ENCODE measurements at places on chromosomes 6 and 20.
A peak's percentile ranks its signal among the peaks of the same experiment; 100 is the strongest.

DNA sequence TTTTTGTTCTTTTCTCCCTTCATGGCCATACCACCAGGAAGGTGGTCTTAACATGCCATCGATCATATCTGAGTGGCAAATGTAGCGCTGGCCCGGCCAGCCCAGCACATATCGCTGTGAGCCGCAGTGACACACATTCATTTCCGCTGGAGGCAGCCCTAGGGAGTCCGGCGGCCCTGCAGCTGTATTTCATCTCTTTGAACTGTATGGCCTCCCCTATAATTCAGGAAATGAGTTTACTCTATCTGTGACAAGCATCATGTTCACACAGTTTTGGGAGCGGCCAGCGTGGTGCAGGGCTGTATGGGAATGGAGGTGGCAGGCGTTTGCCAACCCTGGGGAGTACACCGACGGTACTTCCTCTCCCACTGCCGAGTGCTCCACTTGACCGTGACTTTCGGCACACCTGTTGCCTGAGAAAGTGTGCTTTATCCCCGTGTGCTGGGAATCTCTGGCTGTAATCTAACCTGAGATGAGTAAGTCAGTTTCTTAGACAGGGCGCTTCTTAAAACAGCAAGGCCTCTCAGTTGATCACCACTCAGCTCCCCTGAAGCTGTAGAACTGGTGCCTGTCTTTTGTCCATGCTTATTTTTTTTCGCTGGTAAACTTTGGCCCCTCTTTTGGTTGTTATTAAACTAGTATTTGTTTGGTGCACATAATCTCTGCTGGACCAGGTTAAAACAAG is 257.1 kb upstream of the TAB2 start:
- no peak for DNase-seq

GRCh38 chr6:37659561-37659960 is 38.1 kb downstream of the MDGA1 start:
- no peak for DNase-seq

DNA sequence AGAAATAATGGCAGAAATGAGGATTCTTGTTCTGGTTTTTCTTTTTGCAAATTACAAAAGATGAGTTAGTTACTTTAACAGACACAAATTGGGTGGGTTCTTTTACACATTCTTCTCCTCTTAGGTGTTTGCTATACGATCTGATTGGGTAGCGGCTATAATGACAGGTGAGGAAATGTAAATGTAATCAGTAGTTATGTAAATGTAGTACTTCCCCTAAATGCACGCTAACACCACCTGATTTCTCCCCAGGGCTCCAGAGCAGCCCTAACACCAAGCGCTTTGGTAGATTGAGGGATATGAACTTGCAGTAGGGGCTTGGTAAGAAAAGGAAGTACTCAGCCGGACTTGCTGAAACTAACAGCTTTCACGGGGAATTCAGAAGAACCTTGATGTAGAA is 499.4 kb upstream of the NOX3 start:
- DNase-seq: no peak

DNA sequence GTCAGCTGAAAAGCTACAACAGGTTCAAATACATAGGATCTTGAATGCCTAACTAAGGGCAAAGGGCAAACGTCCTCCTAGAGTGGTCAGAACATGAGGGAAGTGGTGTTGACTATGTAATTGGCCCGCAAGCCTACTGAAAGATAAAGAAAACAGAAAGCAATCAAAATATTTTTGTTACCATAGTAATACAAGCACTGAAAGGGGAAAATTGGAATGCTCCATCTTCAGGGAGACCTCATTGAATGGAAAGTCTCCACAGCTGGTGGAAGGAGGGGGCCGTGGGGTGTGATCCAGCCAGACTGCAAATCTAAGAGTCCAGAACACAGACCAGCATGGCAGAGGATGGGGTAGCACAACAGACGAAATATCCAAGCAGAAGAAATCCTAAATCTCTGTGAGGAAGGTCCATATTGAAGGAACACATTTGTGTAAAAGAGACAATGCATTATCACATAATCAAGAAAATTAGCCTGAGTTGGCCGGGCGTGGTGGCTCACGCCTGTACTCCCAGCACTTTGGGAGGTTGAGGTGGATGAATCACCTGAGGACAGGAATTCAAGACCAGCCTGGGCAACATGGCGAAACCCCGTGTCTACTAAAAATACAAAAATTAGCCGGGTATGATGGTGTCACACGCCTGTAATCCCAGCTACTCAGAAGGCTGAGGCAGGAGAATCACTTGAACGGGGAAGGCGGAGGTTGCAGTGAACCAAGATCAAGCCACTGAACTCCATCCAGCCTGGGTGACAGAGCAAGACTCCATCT is 39.5 kb downstream of the MTFR2 start:
- no peak for DNase-seq

DNA sequence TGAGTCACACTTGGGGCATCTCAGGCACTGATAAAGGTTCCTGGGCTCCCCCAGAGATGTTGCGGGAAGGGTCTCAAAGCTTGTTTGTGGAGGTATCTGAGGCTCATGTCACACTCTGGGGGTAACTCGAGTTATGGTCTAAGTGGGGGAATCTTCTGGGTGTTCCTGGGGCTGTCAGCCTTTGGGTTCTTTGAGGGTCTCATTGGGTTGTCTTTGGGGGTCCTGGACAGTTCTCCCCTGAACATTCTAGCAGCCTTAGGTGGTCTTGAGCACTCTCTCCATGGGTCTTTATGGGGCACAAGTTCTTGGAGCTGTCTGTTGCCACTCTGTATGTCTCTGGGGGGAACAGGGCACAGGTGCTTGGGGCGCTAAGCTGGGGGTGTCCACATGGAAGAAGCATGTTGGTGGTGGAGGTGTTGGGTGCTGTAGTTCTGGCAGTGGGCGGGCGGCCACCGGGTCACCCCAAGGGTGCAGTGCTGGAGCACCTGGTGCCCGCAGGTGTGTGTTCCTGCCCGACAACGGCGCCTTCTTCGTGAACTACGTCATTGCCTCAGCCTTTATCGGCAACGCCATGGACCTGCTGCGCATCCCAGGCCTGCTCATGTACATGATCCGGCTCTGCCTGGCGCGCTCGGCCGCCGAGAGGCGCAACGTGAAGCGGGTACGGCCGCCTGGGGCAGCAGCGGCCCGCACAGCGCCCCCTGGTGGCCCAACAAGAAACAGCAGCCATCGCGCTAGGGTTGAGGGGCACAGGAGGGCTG is 7.1 kb upstream of the CAPN11 start:
- peak; percentile 73 for DNase-seq

- no peak for DNase-seq
These were observed 47.4 kb downstream of the PDE10A start for GRCh38 chr6:165615636-165616035.

DNA sequence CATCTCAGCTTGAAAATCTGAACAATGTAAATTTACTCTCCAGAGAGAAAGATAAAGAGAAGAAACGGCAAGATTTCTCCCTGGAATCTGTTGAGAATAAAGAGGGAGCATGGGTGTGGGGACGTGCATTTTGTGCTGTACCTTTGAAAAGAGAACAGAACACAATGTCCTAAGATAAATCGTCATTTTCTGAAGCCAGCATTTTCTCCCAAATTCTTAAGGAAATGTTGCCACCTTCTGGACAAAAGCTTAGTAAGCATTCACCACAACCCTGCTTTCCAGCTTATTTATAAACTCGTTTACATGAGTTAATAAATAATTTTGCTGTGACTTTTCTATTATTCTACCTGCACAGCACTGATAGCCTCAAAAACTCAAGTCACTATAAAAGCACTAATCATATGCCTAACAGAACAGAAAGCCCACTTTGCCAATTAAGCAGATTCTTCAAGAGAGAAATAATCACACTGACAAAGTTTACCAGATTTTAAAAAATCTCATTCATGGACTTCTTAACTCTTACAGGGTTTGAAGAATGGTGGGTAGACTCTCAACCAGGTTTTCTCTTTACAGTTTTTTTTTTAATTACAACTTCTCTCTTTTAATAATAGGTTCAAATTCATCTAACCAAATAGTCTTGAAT is 155.8 kb downstream of the MBOAT1 start:
- no peak for DNase-seq

DNA sequence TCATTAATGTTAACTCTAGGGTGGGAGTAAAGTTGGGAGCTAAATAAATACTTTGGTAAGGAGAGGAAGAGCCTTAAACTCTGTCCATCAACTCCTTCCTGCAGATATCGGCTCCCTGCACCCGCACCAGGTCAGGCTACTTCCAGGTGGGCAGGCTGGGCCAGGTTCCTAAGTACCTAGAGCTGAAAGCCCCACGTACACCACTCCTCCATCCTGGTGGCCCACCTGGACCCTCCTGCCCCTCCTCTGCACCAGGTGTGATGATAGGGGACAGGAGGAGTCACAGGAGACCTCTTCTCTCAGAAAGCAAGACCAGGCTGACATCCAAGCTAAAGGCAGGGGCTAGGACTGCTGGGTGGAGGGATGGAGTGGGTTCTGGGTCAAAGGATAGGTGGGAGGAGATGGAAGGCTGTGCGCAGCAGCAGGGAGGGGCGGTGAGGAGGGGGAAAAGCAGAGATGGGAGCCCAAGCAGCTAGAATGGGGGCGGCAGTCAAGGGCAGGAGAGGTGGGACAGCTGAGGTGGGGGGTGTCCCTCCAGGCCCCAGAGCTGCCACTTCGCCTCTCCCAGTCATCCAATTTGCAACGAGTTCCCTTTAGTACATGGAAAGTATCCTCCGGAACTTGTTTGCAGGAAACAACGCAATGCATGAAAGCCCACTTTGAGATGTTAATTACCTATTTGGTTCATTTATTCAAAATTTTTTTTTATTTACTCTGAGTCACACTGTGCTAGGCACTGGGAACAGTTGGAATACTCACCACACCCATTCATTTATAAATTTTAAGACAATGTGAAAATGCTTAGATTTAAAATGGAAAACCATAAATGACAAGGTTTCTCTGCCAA is 15.2 kb upstream of the TOX2 start:
- no peak for DNase-seq

- DNase-seq: no peak
These were observed 19.2 kb downstream of the MRPS18A start for GRCh38 chr6:43668151-43669028.

GRCh38 chr6:89413006-89413400 is 930 bp upstream of the RRAGD start:
- DNase-seq: no peak

- no peak for DNase-seq
These were observed 5.1 kb upstream of the DEFB118 start for GRCh38 chr20:31363295-31363694.

- no peak for DNase-seq
These were observed 11.5 kb downstream of the DLGAP4 start for GRCh38 chr20:36317675-36318074.

GRCh38 chr6:151059612-151060095 is 180.1 kb upstream of the AKAP12 start:
- no peak for DNase-seq

DNA sequence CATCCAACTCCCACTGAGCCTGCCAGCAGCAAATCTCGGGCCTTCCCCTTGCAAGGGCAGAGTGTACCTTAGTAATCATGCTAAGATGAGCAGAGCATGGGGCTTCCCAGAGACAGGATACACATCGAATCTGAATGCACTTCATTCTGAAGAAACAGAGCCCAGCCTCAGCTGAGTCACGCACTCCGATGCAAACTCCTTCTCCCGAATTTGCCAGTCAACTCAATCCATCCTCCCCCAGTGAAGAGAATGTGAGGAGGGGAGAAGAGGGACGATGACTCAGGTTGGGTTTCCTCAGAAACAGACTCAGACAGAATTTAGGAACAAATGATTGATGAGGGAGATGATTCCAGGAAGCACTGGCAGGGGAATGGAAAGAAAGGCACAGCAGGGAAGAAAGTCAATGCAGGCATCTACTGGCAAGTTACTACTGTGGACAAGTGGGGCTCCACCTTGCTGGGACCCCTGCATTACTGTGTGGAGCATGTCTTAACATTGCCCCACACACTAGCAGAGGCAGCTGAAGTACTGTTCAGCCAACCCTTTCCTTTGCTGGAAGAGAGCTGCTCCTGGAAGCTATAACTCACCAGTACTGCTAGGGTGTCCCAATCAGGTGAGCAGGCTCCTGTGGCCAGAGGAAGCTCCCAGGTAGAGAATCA is 251.6 kb downstream of the ADGB start:
- no peak for DNase-seq

DNA sequence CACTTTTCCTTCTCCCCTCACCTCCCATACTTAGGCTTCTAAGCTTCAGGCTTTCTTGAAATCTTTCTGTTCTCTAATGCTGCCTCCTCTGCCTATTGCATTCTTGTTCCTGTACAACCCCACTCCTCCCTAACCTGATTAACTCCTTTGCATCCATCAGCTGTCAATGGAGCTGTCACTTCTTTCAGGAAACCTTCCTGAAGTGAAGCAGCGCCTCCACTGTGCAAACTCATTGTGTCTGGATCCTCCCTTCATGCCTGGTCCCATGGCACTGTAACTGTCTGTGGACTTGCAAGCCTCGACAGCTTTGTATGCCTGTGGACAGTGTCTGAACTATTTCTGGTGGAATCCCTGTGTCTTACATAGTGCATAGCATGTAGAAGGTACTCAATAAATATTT is 185.0 kb downstream of the HS3ST5 start:
- no peak for DNase-seq

DNA sequence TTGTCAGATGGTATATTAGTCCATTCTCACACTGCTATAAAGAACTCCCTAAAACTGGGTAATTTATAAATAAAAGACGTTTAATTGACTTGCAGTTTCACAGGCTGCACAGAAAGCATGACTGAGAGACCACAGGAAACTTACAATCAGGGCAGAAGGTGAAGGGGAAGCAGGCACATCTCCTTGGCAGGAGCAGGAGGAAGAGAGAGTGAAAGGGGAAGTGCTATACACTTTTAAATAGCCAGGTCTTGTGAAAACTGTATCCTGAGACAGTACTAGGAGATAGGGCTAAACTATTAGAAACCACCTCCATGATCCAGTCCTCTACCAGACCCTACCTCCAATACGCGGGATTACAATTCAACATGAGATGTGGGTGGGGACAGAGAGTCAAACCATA is 193.9 kb upstream of the KCNG1 start:
- DNase-seq: no peak

- no peak for DNase-seq
These were observed 445.9 kb upstream of the JARID2 start for GRCh38 chr6:14799928-14800327.

GRCh38 chr20:58428364-58428763 is 39.3 kb downstream of the VAPB start:
- DNase-seq: no peak

GRCh38 chr20:52179331-52180179 is 12.0 kb downstream of the ZFP64 start:
- DNase-seq: no peak

GRCh38 chr6:167733740-167734661 is 92.7 kb upstream of the AFDN start:
- DNase-seq: no peak

DNA sequence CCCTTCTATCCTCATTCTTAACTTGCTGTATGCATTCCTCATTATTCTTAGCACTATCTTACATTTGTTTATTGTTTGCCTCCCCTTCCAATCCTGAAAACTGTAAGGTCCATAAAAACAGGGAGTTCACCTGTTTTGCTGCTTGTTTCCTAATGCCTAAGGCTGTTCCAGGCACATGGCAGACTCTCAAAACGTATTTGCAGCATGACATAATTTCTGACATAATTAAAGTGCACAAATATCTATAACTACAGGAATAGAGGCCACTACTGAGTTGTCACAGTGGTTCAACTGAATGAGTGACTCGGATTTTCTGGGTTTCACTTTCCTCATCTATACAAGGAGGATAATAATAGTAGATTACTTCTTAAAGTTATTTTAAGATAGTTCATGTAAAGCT is 83.0 kb downstream of the HFE start:
- DNase-seq: no peak

Data from activated CD8-positive, alpha-beta memory T cell treated with anti-CD3 and anti-CD28 coated beads for 1 hour (primary cell).